ENCODE measurements at places on chromosomes 11 and 22.

GRCh38 chr11:61951484-61952135 is 1.5 kb downstream of the BEST1 start:
- DNase-seq: no peak

DNA sequence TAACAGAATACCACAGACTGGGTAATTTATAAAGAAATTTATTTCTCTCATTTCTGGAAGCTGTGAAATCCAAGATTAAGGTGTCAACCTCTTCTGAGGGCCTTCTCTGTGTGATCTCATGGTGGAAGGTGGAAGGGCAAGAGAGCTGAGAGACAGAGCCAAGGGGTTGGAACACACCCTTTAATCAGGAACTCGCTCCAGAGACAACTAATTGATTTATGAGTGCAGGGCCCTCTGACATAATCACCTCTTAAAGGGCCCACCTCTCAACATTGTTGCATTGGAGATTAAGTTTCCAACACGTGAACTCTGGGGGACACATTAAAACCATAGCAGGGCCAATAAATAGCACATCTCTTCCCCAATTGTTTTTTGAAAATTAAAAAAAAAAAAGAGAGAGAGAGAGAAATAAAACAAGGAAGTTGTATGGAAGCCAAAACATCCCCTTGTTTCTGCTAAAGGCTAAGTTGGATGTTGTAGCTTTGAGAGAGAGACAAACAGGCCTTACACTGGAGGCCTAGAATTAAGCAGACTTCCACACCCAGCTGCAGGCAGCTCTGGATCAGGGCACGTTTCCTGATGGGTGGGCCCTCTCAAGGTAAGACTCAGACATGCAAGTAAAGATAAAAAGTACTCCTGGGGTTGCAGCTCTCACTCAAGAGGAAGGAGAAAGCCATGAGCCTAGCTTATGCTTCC is 64.1 kb upstream of the BIRC3 start:
- no peak for DNase-seq

DNA sequence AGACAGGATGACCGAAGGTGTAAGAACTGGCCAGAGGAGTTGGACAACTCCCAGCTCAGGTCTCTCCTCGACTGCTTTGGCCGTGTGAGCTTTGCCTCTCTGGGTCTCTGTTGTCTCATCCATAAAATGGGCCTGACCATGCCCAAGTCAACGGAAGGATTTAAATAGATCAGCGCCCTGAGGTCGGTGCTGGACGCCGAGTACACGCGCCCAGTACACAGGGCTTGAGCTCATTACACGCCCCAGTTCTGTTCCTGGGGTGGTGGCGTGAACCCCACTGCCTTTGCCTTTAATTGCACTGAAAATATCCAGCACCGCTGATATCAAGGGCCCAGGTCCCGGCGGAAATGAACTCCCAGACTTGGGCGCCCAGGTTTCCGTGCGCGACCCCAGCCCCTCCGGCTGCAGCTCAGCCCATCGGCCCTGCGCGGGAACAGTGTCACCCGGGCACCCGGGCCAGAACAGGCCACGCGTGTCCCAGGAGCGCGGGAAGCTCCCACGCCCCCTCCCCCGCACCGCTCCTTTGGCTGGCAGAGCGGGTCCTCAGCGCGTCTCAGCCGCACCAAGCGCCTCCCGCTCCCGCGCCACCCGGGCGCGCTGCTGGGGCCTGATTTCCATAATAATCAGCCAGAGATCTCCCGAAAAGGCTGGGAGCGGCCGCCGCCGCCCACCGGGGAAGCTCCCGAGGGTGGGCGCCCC is 42.2 kb downstream of the CYTH4 start:
- no peak for DNase-seq

DNA sequence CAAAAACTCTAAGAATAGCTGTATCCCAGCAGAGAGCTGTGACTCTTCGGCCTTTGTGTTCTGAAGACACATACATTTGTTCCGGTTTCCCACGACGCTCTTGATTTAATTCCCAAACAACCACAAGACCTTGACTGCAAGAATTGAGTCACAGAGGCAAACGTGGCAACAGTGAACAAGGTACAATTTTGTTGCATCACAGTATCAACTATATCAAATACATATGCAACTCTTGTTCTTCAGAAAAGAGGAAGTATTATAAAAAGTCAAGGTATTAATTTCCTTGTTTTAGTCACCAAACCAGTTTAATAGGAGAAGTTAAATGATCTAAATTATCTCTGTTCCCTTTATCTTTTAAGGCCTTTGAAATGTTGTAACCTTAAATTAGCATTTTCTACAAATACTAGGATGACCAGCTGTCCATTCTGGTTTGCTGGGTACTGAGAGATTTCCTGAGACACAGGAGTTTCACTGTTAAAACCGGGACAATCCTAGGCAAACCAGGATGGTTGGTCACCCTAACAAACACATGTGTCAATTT is 11.1 kb downstream of the HPS5 start:
- no peak for DNase-seq

DNA sequence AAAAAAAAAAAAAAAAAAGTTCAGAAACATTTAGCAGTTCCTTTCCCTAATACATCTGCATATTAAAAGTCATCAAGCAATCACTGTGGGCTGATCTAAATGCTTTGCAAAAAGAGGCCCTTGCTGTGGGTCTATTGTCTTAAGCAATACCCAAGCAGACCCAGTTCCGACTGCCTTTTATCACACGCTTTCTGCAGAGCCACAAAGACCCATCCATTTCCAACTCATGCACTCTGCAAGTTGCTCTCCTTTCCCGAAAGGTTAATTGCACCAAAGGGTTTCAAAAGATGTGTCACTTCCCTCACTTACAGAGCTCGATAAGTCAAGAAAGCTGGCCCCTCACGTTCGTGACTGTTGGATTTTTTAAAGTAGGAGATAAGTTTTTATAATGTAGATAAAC is 138.9 kb downstream of the MPPED1 start:
- no peak for DNase-seq

DNA sequence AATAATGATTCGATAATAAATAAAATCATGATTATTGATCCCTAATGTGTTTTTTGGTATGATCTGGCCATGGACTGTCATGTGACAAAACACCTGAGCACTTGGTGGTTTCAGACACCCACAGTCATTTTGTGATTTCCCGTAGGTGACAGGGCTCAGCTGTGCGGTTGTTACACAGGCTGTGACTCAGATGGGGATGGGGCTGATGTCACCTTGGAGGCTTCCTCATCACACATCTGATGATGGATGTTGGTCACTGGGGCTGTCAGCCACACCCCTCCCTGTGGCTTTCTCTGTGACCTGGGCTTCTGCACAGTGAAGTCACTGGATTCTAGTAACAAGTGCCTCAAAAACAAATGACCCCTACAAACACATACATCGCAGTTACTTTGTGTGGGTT is 995.1 kb downstream of the BRD1 start:
- DNase-seq: no peak

DNA sequence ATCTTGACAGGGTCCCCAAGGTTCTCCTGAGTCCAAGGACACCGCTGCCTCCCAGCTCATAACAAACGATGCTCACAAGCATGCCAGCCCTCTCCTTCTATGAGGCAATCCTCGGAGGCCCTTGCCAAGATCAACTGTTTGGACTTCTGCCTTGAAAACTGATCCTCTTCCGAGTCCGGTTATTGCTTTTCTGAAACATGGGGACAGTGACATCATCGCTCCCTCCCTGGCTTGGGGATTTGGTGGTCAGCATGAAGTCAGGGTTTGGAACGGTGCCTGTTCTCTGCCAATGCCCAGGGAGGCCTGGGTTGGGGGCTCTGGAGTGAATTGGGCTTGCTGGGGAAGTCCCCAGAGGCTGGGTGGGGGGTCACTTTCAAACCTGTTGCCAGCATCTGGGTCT is 149.3 kb downstream of the FBXO7 start:
- no peak for DNase-seq
